ENCODE measurements at places on chromosomes 1 and 21.
A peak's percentile ranks its signal among the peaks of the same experiment; 100 is the strongest.

- DNase-seq: no peak
Observed at GRCh38 chr1:191261111-191261510, 783.4 kb upstream of the BRINP3 start.

DNA sequence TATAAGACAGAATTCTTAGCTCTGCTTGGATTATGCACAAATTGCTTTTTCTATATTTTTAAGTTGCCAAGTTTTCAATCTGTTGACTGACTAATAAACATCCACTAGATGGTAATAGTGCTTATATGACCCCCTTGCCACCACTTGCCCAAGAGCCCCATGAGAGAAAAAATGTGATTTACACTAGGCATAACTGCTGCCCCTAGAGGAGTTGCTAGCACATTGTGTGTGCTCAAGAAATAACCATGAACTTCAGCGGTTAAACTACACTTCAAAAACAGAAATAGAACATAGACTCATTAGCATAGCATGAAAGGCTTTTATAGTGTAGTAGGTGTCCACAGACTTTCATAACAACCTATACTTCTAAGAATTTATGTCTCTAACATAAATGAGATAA, 61.4 kb downstream of the BRINP3 start:
- DNase-seq: no peak

DNA sequence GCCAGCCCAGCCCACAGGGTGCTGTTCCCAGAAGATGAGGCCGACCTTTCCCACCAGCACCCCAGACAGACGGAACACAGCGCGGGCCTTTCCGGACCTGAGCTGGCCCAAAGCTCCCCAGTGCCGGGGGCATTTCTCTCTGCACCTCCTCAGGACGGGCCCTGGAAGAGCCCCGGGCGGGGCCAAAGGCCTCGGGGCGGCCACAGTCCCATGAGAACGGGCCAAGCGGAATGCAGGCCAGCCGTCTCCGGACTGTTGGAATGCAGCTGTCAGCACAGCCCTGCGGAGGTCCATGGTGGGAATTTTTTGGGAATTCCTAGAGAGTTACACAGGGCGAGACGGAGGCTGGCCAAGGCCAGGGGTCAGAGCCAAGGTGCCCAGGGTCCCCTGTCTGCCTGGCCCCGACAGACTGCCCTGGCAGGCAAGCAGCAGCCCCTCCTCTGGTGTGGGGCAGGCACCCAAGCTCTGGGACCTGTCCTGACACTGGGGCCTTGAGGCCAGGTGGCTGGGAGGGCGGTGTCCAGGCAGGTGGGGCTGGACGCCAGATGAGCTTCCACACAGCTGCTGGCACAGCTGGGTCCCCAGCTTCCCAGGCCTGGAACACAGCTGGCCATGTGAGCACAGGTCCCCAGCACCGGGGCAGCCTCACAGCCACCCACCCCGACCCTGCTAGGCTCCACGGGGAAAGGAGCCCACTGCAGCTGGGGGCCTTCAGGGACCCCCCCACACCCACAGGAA, 63.0 kb downstream of the MEGF6 start:
- no peak for DNase-seq

GRCh38 chr1:6625584-6626149, 999 bp downstream of the THAP3 start:
- peak; percentile 25 for DNase-seq

DNA sequence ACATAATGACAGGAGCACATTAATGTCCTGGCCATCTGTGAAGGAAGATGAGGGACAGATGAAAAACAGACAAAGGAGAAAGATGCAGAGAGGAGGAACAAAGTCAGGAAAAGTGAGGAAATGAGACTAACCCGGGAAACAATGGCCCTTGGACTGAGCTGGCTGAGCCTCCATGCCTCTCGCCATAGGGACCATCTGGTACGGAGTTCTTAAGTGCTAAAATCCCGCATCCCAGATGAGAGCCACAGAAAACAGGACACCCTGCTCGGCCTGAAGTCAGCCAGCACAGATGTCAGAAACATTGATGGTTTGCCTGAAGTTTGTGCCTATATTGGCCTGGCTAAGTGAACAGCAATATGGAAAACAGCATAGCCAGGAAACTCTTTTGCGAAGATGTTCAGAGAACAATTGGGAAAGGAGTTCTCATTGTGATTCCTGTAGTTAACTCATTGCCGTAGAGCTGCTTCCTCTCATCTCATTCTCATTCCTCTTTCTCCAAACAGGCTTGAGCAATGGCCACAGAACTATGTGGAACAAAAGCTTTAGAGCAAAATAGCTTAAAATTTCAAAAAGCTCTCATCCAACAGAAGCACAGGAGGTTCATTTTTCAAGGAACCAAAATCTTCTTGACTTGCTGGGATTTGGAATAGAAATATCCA, 96.6 kb downstream of the ASTN1 start:
- no peak for DNase-seq

GRCh38 chr1:174023440-174023839, 1.3 kb upstream of the RC3H1 start:
- DNase-seq: no peak

DNA sequence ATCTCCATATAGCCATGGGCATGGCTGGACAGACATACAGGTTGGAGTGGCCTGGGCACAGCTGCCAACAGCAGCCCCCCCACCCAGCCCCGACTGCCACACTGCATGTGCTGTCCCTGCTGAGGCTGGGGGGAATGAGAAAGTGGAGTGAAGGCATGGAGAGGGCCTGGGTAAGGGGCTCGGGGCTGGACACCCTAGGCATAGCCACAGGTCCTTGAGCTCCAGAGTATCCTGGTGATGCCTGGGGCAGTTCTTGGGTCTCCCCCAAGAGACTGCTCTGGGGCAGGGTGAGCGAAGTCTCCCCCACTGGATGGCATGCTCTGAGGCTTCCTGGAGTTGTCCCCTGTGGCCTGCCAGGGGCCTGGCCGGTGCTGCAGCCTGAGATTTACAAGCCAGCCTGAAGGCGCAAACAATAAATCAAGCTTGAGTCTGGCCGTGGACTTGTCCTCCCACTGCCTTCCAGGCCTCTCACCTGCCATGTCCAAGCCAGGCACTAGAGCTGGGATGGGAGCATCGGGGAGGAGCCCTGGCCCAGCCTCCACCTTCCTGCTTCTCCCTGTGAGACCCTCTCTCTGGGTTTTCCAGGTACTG, 53.6 kb downstream of the FOXO6 start:
- no peak for DNase-seq

DNA sequence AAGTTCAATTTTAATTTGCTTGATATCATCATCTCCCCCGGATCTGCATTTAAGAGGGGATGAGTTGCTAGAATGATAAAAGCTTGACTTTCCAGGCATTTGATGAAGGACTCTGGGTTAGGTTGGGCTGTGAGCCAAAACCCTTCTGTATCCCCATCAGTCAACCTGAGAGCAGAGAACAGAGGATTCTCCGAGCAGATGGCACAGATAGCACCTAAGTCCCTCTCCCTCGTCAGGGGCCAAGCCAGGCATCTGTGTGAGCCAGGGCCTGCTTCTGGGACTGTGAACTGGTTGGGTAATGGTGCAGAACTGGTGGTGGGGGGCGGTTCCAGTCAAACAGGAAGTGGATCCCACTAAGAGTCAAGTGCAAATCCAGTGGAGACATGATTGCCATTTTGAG, 205.8 kb downstream of the TNR start:
- no peak for DNase-seq

DNA sequence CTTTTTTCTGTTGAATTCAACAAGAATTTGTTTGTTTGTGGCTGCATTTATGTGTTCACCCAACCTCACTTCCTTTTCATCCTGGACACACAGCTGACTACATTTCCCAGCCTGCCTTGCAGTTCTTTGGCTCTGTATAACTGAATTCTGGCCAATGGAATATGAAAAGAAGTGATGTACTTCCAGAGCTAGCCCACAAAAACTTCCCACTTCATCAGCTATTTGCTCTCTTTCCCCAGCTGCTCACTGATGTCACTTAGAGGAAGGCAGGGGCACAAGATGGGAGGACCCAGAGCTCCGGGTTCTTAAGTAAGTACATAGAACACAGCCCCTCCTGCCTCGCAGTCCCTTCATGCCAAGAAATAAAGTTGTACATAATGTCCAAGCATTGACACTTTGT, 235.0 kb upstream of the FGGY start:
- no peak for DNase-seq

- DNase-seq: no peak
Observed at GRCh38 chr1:60169206-60169605, 95.6 kb upstream of the C1orf87 start.

DNA sequence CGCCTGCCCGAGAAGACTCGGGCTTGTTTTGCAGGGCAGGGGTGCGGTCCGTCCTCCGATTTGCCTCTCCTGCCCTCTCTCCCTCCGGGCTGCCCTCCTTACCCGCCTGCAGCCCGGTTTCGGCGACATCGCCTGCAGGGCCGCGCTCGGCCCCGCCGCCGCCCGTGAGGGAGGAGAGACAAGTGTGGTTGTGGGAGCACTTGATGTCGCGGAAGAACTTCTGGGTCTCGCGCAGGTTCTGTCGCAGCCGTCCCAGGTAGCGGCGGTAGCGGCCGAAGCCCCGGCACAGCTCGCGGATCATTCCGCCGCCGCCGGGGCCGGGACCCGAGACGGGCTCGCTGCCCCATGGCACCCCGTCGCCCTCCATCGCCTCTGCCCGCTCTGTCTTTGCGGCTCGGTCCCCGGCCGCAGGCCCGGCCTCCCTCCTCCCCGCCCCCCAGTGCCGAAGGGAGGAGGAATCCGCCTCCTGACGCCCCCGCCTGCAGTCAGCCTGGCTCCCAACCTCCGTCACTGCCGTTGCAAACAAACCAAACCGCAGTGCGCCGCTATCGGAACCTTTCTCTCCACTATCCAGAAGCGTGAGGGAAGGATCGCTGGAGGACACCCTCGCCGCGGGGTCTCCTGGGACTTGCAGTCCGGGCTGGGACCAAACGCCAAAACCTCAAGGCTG, at the start of gene DSTYK:
DSTYK (minus strand) TSS at position 534 of the 670 bp plus-strand sequence; CDS start at position 367, 167 bp downstream.
- peak; percentile 96 for DNase-seq

DNA sequence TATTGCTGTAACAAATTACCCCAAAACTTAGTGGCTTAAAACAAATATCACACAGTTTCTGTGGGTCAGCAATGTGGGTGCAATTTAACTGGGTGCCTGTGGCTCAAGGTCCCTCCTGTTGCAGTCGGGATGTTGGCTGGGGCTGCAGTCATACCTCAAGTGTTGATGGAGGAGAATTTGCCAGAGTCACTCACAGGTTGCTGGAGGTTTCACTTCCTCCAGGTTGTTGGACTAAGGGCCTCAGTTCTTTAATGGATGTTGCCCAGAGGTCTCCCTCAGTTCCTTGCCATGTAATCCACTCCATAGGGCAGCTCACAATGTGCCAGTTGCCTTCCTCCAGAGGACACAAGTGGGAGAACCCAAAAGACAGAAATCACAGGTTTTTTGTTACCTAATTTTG, 2.5 kb upstream of the TAF13 start:
- no peak for DNase-seq

- no peak for DNase-seq
Observed at GRCh38 chr1:175891783-175892309, 148.5 kb upstream of the TNR start.

DNA sequence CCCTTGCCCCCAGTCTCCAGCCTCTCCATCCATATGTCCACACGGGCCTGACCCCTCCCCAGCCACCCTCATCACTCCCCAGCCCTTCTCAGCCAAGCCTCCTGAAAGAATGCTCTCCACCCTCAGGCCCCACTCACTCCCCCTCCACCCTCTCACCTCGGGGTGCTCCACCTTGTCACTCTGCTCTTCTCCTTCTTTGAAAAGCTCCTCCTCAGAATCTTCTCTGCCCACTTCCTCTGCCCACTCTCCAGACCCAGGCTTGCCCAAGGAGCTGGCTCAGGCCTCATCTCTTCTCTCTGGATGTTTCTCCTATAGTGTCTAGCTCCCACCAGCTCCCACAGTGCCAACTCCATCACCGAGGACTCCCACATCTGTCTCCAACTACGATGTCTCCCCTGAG, 13.9 kb downstream of the COL8A2 start:
- no peak for DNase-seq

- no peak for DNase-seq
Observed at GRCh38 chr1:119651641-119652040, 3.6 kb upstream of the ZNF697 start.

- DNase-seq: no peak
Observed at GRCh38 chr1:185972096-185972850, 238.1 kb downstream of the HMCN1 start.

DNA sequence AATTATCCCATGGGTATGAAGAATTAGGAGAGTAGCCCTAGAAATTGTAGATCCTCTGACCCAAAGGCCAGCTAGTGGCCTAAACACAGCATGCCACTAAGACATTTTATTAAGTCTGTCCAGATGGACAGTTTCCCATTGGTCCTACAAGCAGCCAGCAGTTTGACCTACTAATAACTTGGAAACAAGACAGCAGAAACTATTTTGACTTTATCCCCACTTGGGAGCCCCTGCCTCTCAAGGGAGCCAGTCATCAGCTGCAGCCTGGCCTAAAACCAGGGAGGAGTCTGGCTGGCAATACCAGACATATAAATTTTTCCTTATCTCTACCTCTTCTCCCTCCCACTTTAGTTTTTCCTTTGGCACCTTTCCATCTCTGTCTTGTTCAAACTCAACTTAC, 222.6 kb upstream of the KCTD3 start:
- no peak for DNase-seq

GRCh38 chr1:201480231-201481003, 11.4 kb upstream of the PHLDA3 start:
- peak; percentile 63 for DNase-seq

DNA sequence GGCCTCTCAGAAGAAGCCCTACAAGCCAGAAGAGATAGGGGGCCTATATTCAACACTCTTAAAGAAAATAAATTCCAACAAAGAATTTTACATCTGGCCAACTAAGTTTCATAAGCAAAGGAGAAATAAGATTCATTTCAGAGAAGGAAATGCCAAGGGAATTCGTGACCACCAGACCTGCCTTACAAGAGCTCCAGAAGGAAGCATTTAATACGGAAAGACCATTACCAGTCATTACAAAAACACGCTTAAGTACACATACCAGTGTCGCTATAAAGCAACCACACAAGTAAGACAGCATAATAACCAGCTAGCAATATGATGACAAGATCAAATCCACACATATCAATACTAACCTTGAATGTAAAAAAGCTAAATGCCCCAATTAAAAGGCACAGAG, 704.9 kb upstream of the CHRM3 start:
- no peak for DNase-seq

GRCh38 chr1:208497866-208498541, 253.8 kb upstream of the PLXNA2 start:
- DNase-seq: no peak

- DNase-seq: no peak
Observed at GRCh38 chr21:26351661-26352060, 181.1 kb upstream of the APP start.

DNA sequence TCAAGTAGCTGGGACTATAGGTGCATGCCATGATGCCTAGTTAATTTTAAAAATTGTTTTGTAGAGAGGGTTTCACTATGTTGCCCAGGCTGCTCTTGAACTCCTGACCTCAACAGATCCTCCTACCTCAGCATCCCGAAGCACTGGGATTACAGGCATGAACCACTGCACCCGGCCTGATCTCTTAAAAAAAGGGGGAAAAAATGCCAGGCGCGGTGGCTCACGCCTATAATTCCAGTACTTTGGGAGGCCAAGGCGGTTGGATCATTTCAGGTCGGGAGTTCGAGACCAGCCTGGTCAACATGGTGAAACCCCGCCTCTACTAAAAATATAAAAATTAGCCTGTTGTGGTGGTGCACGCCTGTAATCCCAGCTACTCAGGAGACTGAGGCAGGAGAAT, 13.2 kb downstream of the AVPR1B start:
- DNase-seq: no peak

GRCh38 chr1:216749232-216749631, 26.0 kb upstream of the ESRRG start:
- DNase-seq: no peak

Data from activated CD4-positive, alpha-beta T cell treated with anti-CD3 and anti-CD28 coated beads, Interleukin-2, Interleukin-6, amounts not matched to agents 100 ng/mL and 50 ng/mL, durations not matched to agents 16 hours and 8 hours (primary cell).